MG63 (cell line): ENCODE measurements at places on chromosomes 3 and 15. TPM values are rescaled to one million over a fixed set of nuclear protein-coding genes. Genes with fewer than 3 reads are reported as not detected.

GRCh38 chr15:83977992-83978391, 257.6 kb upstream of the GOLGA6L4 start:
- peak; percentile 21 for DNase-seq

DNA sequence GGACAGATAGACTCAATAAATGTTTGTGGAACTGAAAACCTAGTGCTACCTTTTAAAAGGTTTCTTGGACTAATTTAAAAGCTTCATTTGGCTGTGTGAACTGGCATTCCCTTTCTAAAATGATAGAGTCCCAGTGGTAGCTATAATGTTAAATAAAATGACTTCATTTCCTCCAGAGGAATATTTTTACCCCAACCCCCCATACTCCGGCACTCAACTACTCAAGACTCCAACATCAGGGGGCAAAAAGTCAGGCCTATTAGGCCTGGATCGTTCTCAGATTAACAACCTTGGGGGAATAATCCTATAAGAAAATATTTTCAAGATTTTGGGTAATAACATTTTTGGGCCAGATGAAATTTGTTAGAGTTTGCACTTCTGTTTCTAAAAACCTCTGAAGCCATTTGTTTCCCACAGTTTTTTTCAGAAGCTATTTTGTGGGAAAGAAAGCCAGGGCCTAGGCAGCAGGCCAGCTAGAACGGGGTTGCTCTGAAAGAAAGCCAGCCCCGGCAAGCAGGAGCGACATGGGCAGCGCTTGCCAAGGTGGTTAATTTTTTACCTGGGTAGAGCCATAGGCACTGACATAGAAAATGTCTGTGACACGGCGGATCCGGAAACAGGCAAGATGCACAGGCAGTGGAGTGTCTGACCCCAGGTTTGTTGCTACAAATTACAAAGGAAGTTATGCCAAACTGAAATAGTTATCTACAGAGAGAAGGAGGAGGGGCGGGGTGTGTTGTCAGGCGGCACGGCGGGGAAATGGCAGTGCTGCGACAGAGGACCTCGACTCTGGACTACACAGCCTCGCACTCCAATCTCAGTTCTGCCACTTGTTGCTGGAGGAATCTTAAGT, 84.6 kb downstream of the MAGI1 start:
- no peak for DNase-seq

GRCh38 chr15:53670701-53671100, 88.8 kb downstream of the WDR72 start:
- DNase-seq, result no peak

DNA sequence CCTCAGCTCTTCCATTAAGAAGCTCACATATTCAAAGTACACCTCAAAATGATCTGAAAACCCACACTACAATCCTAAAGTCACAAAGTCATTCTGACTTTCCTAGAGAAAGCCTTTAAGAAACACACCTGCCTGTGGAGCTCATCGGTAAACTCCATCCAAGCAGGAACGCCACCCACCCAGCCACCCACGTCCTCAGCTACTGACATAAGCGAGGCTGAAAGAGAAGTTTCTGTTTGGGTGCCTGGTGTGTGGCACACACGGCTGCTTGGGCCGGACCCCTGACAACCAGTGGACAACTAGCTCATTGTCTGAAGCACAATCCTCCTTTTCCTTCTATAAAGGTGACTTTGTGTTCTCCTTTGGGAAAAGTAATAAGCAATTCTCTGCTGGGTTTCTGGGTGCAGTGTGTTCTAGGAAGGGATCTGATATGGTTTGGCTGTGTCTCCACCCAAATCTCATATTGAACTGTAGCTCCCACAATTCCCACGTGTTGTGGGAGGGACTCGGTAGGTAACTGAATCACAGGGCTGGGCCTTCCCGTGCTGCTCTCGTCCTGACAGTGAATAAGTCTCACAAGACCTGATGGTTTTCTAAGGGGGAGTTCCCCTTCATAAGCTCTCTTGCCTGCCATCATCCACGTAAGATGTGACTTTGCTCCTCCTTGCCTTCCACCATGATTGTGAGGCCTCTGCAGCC, 26.1 kb downstream of the FAM174B start:
- no peak for DNase-seq

DNA sequence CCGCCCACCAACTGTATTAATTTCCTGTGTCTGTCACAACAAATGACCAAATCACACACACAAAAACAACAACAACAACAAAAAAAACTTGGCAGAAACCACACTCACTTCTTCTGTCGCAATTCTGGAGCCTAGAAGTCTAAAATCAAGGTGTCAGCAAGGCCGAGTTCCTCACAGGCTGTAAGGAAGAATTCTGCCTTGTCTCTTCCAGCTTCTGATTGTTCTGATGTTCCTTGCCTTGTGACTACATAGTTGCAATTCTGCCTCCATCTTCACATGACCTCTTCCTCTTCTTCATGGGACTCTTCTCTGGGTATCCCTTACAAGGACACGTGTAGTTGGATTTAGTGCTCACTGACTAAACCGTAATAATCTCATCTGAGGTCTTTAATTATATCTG, 61.4 kb downstream of the IL12A start:
- no peak for DNase-seq

DNA sequence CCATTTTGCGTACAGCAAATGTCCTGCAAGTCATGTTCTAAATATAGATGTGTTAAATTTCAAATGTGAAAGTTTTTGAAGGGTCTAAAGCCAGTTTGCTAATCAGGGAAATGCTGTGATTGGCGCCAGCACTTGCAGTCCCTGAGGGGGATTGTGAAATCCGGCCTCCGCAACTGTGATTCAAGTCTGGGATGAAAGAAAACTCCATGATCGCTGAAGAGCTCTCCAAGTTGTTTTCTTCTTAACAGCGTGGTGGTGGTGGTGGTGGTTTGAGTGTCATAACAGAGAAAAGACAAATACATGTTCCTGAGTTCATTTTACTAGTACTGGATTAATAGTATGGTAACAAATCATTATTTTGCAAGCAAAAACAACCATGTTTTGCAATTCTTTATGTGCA, 51.8 kb downstream of the MITF start:
- DNase-seq, result peak; percentile 25

DNA sequence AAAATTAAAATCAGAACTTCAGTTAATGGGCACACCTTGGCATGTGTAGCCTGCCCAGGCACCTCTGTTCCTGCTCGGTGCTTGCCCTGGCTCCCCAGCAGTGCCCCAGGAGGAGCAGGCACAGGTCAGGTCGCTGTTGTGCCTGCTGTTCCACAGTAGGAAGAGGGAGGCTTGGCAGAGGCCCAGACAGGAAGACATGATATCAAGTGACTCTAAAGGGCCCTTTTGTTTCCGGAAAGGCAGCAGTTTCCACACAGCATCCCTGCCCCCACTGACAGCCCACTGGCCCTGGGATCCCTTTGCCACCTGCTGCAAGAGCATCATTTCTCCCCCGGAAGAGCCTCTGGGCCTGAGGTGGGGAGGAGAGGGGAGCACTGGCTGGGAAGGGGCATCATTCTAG, 40.5 kb upstream of the HES1 start:
- DNase-seq, result no peak

GRCh38 chr15:83947156-83947555, 288.4 kb upstream of the GOLGA6L4 start:
- no peak for DNase-seq

DNA sequence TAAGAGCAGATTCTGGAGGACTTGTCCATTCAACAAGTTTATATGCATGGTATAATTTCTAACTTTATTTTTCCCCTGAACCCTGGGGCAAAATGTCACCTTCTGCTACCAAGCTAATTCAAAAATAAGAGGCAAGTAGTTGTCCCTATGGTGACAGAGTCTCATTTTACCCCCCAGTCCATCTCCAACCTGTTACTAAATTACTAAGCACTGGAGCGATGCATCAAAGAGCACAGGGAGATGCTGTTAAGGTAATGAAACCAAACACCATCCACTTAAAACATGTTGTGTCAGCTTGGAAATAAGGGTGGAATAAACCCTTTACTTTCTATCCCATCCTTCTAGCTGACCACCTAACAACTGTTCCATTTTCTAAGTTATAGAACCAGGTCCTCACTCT, 417.4 kb upstream of the ATP11B start:
- DNase-seq, result no peak

- no peak for DNase-seq
Observed at GRCh38 chr15:74297887-74298286, 61.8 kb downstream of the CCDC33 start.

DNA sequence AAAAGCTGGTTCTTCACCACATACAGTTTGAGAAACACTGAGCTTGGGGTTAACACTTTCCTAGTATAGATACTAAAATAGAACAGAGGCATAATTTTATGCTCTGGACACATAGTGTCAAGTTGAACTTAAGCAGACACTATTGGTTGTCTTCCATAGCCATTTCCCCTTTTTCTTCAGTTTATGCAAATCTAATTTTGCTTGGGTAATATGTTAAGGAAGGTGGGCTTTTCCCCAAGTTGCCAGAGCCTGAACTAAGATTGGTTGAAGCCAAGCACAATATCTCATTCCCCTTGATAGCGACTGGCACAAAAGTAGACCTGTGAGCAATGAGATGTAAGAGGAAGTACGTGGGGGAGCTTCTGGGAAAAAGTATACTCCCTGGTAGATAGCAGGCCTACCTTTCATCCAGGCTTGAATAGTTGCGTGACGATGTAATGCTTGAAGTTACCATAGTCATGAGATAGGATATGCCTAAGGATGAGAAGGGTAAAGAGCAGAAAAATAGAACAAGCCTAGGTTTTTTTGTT, 4.5 kb upstream of the POPDC2 start:
- no peak for DNase-seq

GRCh38 chr15:36156879-36157427, 422.5 kb upstream of the CDIN1 start:
- DNase-seq, result no peak

- DNase-seq, result peak; percentile 97
Observed at GRCh38 chr3:127697551-127698240, 24.9 kb downstream of the ABTB1 start.

DNA sequence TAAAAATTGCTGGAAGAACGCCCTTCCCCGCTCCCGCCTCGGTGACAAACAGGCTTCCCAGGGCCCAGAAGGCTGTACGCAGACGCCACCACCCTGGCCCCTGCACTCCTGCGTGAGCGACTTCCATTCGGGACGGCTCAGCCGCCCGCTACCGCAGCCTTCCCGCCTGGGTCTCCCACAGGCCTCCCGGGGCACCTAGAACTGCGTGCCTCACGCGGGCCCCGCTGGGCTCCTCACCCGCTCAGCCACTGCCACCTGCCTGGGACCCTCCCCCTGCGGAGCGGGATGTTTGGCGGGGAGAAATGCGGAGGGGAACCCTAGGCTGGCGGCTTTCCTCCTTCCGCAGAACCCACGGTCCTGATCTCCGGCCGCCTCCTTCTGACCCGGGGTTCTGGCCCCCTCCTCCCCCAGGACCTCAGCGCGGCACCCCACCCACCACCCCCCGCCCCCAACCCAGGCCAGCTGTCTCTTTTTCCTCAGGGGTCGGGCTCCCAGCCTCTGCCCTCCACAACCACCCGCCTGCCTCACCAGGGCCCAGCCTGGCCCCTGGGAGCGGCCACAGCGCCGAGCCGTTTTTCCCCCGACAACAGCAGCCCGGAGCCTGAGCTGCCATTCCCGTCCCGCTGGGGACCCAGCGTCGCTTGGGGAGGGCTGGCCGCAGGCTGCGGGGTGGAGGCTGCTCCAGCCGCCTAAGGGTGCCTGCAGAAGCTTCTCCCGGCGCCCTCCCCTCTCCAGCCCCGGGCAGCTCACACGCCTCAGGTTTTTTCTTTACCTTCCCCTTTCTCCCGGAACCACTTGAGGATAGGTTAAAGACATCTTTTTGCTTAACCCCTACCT, 27.6 kb upstream of the RAB7A start:
- DNase-seq, result peak; percentile 32

- DNase-seq, result peak; percentile 42
Observed at GRCh38 chr3:160016972-160017371, 28.3 kb downstream of the IL12A start.

GRCh38 chr3:71057526-71057894, 526.0 kb downstream of the FOXP1 start:
- no peak for DNase-seq

GRCh38 chr15:77870195-77871065, 207.1 kb downstream of the TBC1D2B start:
- DNase-seq, result peak; percentile 65

The LCTL gene
- total RNA-seq, result 0.43 TPM in 1 of 2 replicates, not detected in the other

The ALDH1L1 gene
- 0.27 TPM in 1 of 2 replicates, not detected in the other for total RNA-seq

The LRRC31 gene
- total RNA-seq, result not detected in 2 replicates

The INSYN1 gene
- 15.2 and 21.2 TPM in 2 replicates for total RNA-seq

The MBD4 gene
- total RNA-seq, result 17.2 and 26.5 TPM in 2 replicates

The ISLR gene
- total RNA-seq, result not detected in 2 replicates
